ENCODE measurements at places on chromosomes 4 and X.

- DNase-seq = no peak
Measured at GRCh38 chr4:119238068-119238722, 25.7 kb downstream of the USP53 start.

DNA sequence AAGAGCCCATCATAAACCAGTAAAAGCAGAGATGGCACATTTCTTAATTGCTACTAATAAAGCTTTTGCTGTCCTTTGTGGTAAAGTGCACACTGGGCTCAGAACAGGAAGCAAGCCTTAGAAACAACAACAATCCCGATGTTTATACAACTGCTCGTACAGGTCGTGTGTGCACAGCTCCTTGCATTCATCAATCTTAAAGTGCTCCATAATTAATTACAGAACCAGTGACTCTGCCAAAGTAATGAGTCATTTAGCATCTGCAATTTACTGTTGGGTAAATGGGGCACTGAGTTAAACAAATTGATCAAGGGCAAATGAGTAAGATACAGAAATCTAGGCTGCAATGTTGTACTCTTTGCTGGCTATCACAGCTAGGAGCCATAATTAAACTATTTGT, 61.3 kb upstream of the TXK start:
- no peak for DNase-seq

GRCh38 chr4:23903859-23904438, 14.1 kb upstream of the PPARGC1A start:
- no peak for DNase-seq

DNA sequence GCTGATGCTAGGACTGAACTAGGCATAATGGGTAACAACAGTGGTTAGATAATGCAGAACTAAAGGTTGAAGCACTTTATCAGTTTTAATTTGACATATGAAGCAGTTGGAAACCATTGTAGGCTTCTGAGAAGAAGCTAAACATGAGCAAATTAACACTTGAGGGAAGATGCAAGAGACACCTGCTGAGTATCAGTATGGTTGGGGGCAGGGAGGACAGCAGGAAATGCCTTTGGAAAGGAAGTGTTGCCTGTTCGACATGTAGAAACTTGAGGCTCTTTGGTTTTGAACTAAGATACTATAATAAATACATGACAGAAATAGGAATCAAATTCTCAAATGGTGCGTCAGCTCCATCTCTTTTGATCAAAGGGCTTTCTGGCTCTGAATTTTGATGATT, 115.6 kb downstream of the FHIP1A start:
- DNase-seq = no peak

DNA sequence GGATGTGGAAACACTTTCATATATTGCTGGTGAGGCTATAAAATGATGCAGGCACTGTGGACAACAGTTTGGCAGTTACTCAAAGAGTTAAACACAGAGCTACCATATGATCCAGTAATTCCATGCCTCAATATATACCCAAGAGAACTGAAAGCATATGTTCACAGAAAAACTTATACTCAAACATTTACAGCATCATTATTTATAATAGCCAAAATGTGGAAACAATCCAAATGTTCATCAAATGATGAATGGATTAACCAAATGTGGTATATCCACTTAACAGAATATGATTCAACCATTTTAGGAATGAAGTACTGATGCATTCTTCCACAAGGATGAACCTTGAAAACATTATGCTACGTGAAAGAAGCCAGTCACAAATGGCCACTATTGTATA, 603.8 kb downstream of the IQCM start:
- no peak for DNase-seq

DNA sequence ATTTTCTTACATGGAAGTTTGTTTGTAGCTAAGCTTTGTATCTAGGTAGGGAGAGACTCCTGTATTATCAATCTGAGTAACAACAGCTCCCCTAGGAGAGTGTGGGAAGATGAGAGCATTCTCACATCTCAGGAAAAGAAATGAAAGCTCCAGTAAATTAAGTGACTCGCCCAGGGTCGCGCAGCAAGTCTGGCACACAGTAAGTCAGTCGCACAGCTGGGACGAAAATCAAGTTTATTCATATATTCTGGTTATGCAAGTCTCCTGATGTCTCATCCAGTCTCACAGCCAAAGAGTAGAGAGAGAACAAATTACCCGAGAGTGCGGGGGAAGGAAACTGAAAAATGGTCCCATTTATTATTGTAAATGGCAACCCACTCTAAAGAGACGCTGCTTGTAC, 216.1 kb downstream of the STK32B start:
- no peak for DNase-seq

DNA sequence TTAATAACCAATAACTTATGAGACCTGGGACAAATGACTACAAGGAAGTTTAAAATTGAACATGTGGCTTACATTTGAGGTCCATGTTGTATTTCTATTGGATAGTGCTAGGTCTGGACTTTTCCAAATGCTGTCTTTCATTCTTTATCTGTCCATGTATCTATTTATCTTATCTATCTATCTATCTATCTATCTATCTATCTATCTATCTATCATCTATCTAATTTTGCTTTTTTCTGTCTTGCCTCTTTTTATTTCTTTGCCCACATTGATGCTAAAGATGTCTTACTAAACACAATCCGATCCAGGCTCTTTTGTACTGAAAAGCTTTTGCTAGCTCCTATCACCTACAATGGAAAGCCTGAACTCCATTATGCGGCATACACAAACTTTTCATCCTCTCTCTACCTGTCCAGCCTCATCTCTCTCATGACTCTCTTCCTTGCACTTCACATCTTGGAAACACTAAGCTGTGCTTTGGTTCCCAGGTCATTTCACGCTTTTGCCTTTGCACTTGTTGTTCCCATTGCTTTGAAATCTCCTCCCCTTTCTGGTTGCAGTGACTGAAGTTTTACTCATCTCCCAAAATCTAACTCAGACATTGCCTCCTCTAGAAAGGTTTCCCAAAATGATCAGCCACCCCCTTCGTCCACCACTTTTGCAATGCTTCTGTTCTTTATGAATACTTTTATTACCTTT, 107.2 kb downstream of the SYNPO2 start:
- DNase-seq = no peak

DNA sequence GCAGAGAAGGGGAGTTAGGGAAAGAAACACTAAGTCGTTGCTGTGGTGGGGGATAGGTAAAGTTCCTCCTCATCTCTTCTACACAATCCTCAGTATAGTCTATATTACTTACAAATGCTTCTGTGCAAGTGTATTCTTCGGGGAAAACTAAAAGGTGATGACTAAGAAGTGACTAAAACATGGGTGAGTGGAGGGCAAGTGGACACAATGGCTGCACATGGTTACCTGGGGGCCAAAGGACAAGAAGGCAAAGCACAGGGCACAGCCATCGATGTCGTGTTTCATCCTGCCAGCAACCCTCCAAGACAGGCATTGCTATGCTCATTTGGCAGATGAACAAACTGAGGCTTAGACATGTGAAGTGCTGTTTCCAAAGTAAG, 35.5 kb upstream of the CCKAR start:
- DNase-seq = no peak

All from effector memory CD4-positive, alpha-beta T cell (primary cell).